ENCODE measurements at places on chromosomes 16 and 17. TPM values are rescaled to one million over a fixed set of nuclear protein-coding genes. Genes with fewer than 3 reads are reported as not detected.

- DNase-seq: no peak
Measured at GRCh38 chr17:1029196-1029921, 32.4 kb downstream of the TIMM22 start.

DNA sequence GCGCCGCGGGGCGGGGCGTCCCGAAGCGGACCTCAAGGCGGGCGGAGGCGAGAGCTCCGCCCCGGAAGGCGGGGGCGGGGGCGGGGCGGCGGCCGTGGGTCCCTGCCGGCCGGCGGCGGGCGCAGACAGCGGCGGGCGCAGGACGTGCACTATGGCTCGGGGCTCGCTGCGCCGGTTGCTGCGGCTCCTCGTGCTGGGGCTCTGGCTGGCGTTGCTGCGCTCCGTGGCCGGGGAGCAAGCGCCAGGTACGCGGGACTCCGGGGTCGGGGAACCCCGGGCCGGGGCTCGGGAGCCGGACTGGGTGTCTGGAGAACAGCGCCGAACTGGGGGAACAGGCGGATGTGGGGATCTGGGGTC, at the start of gene TNFRSF12A:
Gene TNFRSF12A, plus strand, starts transcription at position 122 of the 357 bp plus-strand sequence. Its CDS starts 30 bp downstream, at position 152.
- DNase-seq: peak; percentile 81

- DNase-seq: no peak
Measured at GRCh38 chr16:80591071-80591915, 50.5 kb downstream of the DYNLRB2 start.

- peak; percentile 91 for DNase-seq
Measured at GRCh38 chr16:14562691-14563491, 67.2 kb downstream of the PARN start.

- DNase-seq: no peak
Measured at GRCh38 chr17:46169913-46170638, 23.2 kb downstream of the KANSL1 start.

DNA sequence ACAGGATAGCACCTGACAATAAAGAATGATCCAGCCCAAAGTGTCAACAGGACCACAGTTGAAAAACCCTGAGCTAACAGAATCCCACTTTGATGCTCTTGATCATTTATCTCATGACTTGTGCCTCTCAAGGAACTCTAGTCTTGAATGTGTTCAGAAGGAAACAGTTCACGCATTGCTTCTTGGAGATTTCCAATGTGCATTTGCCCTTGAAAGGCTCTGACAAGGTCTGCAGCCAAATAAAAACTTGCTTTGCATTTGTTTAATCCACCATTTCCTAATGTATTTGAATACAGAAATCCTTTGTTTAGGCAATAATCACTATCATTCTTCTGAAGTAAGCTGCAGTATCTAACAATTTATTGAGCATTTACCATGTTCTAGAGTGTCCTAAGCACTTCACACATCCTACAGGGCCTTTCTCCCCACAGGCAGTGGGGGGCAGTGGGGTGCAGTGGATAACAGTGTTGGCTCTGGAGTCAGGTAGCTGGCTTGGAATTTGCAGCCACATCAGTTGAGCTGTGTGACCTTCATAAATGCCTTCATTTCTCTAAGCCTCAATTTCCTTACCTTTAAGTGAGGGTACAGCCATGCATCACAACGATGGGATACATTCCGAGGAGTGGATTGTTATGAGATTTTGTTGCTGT, 239.7 kb downstream of the XYLT1 start:
- no peak for DNase-seq

DNA sequence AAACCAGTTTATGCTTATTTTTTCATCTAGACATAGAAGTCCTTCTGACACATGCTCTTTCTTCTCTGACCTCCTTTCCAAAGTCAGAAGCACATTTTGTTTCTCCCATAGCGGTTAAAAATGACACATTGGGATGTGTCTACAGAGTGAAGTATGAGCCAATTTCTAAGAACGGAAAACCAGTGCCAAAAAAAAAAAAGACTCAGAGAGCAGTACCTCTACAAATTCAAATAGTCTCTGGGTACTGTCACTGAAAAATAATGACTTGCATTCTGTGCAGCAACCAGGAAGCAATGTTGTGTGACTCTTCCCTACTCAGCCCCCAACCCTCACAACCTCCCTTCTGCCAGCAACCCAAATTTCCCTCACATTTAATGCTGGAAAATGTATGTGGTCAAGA, 145.5 kb upstream of the PMFBP1 start:
- DNase-seq: no peak

- peak; percentile 94 for DNase-seq
Measured at GRCh38 chr17:21286066-21286770, 1.7 kb downstream of the MAP2K3 start.

DNA sequence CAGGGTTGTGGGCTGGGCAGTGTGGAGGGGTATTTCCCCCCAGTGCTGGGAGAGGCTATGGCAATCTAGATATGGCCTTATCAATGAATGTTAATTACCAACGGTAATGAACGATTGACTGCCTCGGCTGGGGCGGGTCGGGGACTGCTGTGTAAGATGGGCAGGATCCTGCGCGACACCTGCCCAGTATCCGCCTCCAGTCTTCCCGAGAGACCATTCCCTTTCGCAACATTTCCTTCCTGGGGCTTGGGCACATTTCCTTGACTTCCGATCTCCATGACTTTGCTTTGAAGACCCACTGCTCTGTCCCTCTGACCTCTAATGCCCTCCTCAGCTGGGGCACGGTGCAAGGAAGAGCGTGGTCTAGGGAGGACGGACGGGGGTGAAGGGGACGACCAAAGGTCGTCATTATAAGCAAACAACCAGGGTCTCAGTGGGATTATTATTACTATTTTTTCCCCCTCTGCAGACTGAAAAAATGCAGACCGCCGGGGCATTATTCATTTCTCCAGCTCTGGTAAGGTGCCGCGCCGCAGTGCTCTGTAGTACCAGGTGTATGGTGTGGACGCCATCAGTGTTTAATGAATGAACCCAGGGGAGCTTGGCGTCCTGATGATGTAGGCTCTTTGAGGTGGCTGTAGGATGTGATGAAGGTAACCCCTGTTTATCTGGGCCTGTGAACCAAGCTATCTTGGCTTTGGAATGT, 506 bp downstream of the ATP5MC1 start:
- DNase-seq: no peak

DNA sequence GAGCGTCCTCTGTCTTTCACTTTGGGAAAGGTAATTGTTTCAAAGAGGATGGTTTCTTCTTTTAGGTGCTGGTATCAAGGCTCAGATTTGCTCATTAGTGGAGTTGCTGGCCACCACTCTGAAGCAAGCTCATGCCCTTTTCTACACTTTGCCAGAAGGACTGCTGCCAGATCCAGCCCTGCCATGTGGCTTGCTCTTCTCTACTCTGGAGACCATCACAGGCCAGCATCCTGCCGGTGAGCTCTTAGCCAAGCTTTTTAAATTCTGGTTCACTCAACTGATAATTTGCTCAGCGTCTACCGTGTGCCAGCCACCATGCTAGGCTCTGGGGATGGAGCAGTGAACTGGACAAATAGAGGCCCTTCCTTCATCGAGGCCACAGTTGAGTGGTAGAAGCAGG, 4.3 kb downstream of the COG1 start:
- no peak for DNase-seq

DNA sequence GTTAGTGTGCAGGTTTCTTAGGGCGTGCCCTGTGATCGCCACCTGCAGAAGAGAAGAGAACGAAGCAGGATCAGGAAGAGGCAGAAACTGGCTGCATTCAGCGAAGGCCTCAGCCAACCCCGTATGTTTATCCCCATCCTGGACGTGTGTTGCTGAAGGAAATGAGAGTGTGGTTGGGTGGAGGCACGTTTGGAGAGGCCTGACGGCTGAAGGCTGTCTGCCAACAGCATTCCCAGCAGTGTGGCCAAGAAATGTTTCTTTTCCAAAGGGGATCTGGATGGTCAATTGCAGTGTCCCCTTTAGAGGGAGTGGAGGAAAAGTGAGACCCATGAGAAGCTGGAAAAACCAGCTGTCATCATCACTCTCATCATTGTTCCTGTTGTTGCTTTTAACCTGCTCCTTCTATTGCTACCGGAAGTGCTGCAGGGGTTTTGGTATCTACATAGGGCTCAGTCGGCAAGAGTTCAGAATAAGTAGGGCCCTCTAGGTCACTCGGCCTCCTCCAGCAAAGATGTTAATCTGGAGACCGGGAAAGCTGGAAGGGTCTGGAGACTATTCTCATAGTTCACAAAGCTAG, 46.5 kb upstream of the SLC47A1 start:
- DNase-seq: peak; percentile 16

DNA sequence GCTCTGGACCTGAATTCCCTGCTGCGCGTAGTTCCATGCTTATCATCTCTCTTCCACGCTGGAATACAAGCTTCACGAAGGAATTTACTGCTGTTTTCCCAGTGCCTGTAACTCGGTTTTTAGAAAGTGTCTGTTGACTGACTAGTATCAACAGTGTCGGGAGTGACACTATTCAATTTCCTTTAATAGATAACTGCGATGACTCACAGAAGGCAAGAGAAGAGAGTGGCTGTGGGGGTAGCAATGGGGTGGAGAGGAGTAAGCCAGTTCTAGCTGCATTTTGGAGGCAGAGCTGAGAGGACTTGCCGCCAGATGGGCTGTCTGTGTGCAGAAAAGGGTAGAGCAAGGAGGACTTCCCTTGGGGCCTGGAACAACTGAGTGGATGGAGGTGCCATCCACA, 25.2 kb downstream of the B4GALNT2 start:
- DNase-seq: peak; percentile 43

- DNase-seq: no peak
Measured at GRCh38 chr16:67504031-67505021, 21.0 kb upstream of the AGRP start.

DNA sequence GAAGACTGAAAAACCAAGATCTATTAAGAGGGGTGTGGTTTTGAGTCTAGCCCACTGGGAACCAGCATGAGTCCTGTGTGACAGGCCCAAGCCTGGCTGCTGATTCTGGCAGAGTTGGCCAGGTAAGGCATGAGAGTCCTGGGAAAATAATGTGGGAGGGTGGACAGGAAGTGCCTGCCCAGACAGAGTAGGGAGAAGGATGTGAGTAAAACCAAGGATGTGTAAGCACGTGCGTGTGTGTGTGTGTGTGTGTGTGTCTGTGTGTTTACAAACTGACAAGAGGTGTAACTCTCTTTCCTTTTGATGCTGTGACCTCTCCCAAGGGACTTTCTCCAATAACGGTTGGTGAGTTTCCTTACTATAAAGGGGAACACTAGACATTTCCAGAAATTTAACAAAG, 15.6 kb upstream of the TEX2 start:
- no peak for DNase-seq

DNA sequence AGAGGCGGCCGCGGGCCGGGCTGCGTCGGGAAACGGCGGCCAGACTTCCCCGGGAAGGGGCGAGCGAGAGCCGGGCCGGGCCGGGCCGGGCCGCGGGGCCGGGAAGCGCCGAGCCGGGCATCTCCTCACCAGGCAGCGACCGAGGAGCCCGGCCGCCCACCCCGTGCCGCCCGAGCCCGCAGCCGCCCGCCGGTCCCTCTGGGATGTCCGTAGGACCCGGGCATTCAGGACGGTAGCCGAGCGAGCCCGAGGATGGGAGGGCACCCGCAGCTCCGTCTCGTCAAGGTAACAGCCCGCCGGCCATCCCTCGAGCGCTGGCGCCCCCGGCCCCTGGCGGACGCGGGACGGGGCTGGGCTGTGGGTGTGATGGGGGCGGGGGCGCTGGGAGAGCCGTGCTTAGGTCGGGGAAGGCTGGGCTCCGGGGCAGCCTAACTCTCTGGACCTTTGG, at the start of gene CRHR1:
Gene CRHR1, plus strand, starts transcription at position 28 of the 448 bp plus-strand sequence. Its CDS starts 225 bp downstream, at position 253.
- DNase-seq: no peak

- no peak for DNase-seq
Measured at GRCh38 chr17:27597783-27598320, 33.1 kb upstream of the LGALS9 start.

- DNase-seq: peak; percentile 54
Measured at GRCh38 chr17:67245694-67246402, 852 bp upstream of the HELZ start.

DNA sequence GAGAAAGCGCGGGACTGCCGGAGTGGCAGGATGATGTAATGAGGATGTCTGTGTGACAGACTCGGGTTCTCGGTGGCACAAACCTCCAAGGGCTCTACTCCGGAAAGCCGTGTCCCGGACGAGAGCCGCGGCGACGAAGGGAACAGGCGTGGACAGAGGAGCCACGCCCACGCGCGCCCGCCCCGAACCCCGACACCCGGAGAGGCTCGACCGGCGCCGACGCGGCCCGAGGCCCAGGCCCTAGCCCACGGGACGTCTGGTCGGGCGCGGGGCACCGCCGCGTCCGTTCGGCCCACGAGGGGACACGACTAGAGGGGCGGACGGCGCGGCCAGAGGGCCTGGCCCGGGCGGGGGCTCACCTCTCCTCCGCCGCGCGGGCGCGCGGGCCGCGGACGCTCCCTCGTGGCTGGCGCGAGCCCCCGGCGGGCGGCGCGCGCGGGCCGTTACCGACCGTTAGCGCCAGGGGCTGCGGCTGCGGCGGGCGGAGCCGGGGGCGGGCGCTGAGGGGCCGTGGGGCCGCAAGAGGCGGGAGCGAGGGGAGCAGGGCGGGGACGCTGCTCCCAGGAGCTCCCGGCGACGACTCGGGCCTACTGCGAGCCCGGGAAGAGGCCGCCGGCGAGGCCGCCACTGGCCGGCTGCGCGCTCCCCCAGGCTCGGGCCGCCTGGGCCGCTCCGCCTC, 2.1 kb upstream of the IRX5 start:
- no peak for DNase-seq

GRCh38 chr17:30832438-30833124, 815 bp downstream of the ATAD5 start:
- DNase-seq: no peak

DNA sequence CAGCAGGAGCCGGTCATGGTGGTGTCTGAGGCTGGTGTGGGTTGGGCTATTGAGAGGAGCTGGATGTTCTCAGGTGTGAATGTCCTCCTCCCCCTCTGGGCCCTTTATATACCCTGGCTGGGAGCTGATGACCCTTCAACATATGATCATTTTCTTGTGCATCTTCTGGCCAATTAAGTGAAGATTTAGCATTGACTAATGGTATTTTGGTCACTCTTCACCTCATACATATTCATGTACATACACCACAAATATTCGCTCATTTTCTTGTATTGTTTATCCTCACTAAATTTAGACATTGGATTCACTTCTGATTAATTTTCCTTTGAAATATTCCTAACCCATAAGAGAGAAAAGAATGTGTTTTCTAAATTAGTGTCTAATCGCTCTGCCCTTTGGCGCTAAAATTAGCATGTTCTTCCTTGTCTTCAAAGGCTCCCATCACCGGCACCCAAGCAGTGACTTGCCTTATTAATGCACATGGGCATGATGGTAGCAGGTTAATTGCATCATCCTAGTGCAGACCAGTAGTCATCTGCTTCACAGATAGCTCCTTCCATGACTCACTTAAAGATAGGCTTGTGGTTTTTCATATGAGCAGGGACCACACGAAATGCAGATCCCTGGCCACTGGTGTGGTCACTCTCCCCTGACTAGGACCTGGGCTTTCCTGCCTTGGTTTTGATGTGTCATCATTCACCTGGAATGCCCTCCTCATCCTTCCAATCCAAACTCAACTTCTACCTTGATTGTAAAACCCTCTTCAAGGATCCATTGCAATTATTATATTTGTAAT, at the start of gene KRTAP2-4:
Gene KRTAP2-4, minus strand, starts transcription at position 51 of the 796 bp plus-strand sequence. Its CDS starts 34 bp downstream, at position 17.
- DNase-seq: no peak

GRCh38 chr17:10417431-10417830, 4.3 kb downstream of the MYH8 start:
- no peak for DNase-seq

GRCh38 chr17:62048262-62048661, 16.8 kb downstream of the MED13 start:
- no peak for DNase-seq

GPATCH8 gene
- 35.9 TPM for polyA plus RNA-seq

TNP2 gene
- polyA plus RNA-seq: not detected

CDH8 gene
- 2.0 TPM for polyA plus RNA-seq

GAS2L2 gene
- polyA plus RNA-seq: 0.13 TPM

CCDC144A gene
- polyA plus RNA-seq: 0.34 TPM

XYLT1 gene
- 9.9 TPM for polyA plus RNA-seq

C16orf95 gene
- 3.3 TPM for polyA plus RNA-seq

ZNF768 gene
- polyA plus RNA-seq: 53.1 TPM

GNAO1 gene
- 15.9 TPM for polyA plus RNA-seq

SLFN14 gene
- 0.21 TPM for polyA plus RNA-seq

ANKS4B gene
- polyA plus RNA-seq: 39.3 TPM

All from large intestine (tissue), 12 donors.